ENCODE measurements at places on chromosomes 3 and 15.

GRCh38 chr3:148839805-148840204 lies 12.2 kb downstream of the CPB1 start:
- DNase-seq, result no peak

DNA sequence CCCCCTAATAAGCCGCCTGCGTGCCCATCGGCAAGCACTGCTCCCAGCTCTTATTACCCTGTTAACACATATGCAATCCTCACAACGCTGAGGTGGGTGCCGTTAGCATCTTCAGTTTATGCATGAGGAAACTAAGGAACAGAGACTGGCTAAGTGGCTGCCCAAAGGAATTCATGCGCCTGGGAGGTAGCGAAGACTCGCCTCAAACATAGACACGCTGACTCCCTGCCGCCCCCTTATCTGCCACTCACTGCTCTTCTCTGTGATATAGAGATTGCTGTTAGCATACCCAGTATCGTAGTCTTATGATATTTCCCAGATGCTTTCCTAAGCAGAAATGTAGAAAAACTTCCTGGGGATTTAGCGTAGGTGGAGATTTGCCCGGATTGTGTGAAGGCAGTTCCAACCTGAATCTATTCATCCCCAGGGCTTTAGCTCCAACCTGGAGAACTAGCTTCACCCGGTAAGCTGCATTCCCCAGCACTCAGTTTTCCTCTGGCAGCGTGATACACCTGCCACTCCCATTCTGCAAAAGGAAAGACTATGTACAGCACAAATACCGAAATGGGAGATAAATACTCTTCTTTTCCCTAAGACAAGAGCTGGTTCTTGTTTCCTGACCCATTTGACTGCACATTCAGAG lies 23.7 kb upstream of the CD47 start:
- no peak for DNase-seq

- no peak for DNase-seq
Measured at GRCh38 chr3:129352650-129353588, 74.2 kb downstream of the HMCES start.

GRCh38 chr3:131072099-131072559 lies 45.5 kb downstream of the NEK11 start:
- DNase-seq, result no peak

- no peak for DNase-seq
Measured at GRCh38 chr15:99098426-99098825, 6.5 kb upstream of the SYNM start.

Measured in CD4-positive, alpha-beta T cell treated with Interleukin-12 subunit alpha and Interleukin-12 subunit beta, for 1 hour (primary cell).